ENCODE measurements at places on chromosomes 3 and 15.

DNA sequence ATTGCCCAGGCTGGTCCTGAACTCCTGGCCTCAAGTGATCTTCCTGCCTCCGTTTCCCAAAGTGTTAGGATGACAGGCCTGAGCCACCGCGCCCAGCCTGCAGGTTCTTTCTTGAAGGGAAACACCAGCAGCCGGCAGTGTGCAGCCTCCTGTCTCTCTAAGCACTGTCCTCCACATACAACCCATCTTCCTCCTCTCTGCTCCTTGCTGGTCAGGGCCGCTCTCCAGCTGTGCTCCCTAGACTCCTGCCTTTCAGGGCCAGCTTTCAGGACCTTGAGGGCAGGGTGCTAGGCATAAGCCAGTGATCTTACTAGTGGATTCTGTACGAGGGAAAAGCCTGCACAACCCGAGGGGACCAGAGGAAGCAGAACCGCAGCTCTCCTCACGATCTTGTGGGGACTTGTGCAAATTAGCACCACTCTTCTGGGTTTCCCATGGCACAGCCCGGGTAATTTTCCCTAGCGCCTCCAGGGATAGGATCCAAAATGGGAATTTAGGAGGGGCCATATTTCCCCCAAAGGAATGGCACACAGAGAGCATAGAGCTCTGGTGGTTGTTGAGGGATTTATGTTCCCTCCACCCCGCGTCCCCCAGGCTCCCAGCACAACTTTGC is 18.2 kb upstream of the CORO2B start:
- DNase-seq = no peak

DNA sequence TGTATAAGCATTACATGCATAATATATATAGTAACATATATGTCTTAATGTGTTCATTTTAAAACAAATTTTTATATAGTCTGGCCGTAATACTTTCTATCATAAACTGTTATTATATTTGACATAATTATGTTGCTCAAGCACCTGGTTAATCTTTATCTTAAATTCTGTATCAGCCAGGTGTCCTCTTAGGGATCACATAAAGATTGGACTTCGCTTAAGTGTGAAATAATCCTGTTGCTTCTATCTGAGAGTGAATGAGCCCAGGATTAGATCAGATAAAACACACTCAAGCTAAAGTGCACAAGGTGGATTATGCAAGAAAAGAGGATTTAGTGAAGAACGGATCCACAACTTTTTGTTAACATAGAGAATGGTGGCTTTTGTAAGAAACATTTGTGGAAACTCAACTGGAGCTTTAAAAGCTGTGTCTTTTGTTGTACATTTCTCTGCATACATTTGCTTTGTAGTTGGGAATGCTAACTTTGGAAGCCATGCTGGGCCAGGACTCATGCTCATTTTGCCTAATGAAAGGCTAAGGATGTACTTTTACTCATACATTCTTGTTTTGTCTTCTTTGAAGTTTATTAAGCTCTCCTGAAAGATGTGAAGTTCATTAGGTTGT is 437.8 kb downstream of the ZIC1 start:
- DNase-seq = no peak

DNA sequence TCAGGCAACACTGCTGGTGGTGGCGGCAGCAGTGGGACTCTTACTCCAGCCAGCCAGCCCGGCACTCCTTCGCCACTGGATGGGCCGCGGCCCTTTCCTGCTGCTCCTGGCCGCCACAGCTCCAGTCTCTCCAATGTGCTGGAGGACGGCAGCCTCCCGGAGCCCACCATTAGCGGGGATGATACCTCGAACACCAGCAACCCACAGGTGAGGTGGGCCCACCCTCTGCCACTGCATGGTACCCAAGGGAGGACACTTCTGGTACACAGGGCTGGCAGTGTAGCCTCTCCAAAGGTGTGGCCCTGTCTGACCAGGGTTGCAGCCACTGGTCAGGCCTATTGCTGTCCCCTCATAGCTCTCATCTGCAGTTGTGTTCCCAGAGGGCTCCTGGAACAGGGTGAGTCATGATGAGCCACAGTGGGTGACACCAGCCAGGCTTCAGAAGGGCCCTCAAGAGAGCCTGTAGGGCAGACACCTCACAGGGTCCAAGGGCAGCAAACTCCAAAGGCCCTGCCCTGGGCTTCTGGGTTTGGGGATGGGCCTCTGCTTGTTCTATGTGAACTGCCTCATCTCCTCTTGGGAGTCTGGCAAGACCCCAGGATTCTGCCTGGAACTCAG is 20.8 kb downstream of the NBEAL2 start:
- DNase-seq = no peak

DNA sequence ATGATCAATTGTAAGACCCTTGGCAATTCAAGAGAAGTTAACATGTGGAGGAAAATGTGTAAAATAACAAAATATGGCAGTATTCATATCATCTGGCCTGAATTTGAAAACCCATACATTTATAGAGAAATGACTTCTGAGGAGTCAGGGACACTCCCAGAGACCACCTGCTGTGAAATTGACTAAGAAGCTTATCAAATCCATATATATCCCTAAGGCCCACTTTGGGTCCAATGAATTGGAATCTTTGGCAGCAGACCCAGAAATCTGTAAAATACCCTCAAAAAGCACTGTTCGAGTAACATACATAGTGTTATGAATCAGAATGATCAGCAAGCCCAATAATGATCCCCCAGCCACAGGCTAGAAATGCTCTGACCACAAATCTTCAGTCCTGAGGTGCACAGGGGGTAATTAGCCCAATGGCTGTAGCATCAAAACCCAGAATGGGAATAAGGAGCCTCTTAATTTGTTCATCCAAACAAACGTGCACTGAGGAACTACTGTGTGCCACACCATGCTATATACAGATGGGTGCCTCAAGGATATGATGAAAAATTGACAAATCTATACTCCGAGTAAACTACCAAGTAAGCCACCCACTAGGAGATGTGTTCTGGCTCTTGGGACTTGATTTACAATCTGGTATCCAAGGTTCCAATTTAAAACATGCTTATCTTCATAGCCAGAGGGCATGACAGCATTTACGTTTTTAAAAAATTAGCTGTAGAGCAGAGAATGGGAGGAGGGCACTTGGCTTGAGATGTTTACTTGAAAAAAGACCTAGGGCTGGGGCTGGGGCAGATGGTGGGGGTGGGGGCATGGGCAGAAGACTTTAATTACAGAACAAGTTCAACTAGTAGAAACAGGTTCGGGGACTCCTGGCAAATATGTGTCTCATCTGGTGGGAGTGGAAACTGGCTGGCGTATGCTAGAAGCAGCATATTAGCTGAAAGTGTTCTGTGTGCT is 9.1 kb upstream of the ARHGEF3 start:
- no peak for DNase-seq

DNA sequence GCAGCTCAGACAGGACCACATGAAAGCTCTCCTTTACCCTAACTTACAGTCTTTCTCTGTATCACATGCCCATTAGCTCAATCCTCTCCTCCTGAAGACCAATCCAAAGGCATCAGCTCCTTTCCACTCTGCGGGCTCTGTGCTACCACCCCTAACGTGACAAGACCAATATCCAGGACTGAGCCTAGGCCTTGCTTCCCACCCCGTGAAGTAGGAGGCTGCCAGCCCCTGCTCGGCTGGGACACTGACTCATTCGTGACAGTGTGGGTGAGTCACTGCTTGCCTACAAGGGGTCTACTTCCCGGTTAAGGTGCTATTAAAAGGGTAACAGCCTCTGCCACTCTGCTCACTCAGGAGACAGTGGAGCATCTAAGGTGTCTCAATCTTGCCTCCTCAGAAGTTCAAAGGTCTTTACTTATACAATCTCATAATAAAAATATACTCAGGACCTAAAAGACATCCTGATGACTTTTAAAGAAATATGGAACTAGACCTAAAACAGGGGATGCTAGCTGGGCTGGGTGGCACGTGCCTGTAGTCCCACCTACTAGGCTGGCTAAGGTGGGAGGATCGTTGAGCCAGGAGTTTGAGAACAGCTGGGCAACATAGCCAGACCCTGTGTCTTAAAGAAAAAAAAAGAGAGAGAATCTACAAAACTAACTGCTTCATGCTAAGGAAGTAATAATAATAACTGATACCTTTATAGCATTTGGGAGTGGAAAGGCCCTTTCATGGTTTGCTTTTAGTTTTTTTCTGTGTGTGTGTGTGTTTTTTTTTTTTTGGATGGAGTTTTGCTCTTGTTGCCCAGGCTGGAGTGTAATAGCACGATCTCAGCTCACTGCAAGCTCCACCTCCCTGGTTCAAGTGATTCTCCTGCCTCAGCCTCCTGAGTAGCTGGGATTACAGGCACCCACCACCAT is 55.0 kb downstream of the TMEM44 start:
- peak; percentile 10 for DNase-seq

Data from activated T-helper 9 cell treated with anti-CD3 and anti-CD28 coated beads, Interleukin-2, amount 50 U/mL, for 16 hours (primary cell).